ENCODE measurements at places on chromosomes 7 and 10. TPM values are rescaled to one million over a fixed set of nuclear protein-coding genes. Genes with fewer than 3 reads are reported as not detected.

- H3K4me3 ChIP-seq: no peak overlapping the region
- H3K27me3 ChIP-seq: no peaks in the 10 kb centered on the region
- no peaks in the 10 kb centered on the region for H3K4me1 ChIP-seq
- no peak for DNase-seq
- H3K36me3 ChIP-seq: no peaks in the 10 kb centered on the region
Observed at GRCh38 chr7:43569424-43569823, 13.5 kb upstream of the STK17A start.

DNA sequence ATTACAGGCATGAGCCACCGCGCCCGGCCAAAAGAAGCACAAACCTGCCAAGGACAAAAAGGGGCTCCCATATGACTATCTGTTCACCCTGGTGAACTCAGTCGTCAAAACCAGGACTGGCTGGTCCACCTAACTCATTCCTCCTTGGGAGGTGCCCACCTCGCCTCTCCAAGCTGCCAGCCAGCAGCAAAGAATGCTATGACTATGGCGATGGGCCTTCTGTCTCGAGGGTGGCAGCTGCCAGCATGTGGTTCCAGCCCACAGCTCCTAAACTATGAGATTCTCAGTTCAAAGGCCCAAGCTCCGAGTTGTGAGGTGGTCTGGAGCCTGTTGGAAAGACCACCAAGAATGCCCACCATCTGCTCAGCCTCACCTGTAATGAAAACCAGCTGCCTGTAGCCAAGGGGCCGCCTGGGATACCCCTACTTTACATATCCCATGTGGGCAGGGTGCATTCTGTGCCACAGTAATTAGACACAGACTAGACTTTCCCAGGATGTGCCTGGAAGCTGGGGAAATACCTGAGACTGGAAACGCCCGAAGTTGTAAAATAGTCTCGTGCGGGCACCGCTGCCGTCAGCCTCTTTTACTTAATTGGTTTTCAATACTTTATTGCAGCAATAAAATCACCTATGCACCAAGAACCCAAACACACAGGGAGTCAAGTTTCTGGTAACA, 71.1 kb downstream of the ZRANB1 start:
- no peak for DNase-seq
- no peaks in the 10 kb centered on the region for H3K36me3 ChIP-seq
- H3K27me3 ChIP-seq: no peaks in the 10 kb centered on the region
- no peak overlapping the region for H3K27ac ChIP-seq
- H3K4me3 ChIP-seq: no peak overlapping the region

GRCh38 chr10:28891058-28891713, 213.9 kb downstream of the BAMBI start:
- no peak overlapping the region for H3K27ac ChIP-seq
- H3K4me3 ChIP-seq: no peak overlapping the region
- no peak for DNase-seq
- no peaks in the 10 kb centered on the region for H3K36me3 ChIP-seq
- no peaks in the 10 kb centered on the region for H3K27me3 ChIP-seq

- no peak for DNase-seq
- H3K36me3 ChIP-seq: no peaks in the 10 kb centered on the region
- no peak overlapping the region for H3K4me3 ChIP-seq
- no peaks in the 10 kb centered on the region for H3K27me3 ChIP-seq
Observed at GRCh38 chr10:74297389-74298080, 146.5 kb downstream of the ADK start.

DNA sequence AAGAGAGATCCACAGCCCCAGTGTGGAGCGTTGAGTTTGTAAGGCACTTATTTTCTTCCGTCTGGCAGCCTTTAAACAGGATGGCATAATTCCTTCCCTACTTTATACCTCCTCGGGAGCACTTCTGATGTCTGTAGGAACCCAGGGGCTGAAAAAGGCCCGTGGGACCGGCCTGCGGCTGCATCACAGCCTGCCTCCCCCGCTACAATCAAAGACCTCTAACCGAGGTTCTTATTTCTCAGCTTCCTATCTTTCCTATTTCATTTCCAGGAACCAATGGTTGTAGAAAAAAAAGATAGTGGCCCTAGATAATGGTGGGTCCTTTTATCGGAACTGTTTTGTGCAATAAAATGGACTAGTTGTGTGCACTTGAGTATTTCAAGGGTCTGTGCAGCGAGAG, 4.1 kb upstream of the CTBP2 start:
- no peaks in the 10 kb centered on the region for H3K4me1 ChIP-seq
- no peak overlapping the region for H3K4me3 ChIP-seq
- no peaks in the 10 kb centered on the region for H3K36me3 ChIP-seq
- no peak for DNase-seq
- H3K27ac ChIP-seq: no peak overlapping the region

DNA sequence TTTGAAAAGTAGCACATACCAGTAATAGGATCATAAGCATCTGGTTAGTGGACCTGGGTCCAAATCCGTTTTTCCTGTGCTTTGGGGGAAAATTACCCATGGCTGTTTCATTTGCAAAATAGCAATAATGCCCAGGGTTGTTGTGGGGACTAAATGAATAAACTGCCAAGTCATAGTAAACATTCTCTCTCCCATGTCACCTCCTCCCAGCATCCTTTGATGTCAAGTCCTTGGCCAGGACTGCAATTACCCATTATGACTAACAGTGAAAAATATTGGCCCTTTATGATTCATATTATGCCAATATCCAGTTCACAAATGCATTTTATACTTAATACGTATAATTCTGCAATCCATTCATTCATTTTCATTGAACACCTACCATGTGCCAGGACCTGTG, 23.0 kb downstream of the TOMM7 start:
- no peak overlapping the region for H3K27ac ChIP-seq
- H3K27me3 ChIP-seq: no peaks in the 10 kb centered on the region
- H3K4me1 ChIP-seq: no peaks in the 10 kb centered on the region
- H3K36me3 ChIP-seq: no peaks in the 10 kb centered on the region
- no peak overlapping the region for H3K4me3 ChIP-seq
- DNase-seq: no peak

DNA sequence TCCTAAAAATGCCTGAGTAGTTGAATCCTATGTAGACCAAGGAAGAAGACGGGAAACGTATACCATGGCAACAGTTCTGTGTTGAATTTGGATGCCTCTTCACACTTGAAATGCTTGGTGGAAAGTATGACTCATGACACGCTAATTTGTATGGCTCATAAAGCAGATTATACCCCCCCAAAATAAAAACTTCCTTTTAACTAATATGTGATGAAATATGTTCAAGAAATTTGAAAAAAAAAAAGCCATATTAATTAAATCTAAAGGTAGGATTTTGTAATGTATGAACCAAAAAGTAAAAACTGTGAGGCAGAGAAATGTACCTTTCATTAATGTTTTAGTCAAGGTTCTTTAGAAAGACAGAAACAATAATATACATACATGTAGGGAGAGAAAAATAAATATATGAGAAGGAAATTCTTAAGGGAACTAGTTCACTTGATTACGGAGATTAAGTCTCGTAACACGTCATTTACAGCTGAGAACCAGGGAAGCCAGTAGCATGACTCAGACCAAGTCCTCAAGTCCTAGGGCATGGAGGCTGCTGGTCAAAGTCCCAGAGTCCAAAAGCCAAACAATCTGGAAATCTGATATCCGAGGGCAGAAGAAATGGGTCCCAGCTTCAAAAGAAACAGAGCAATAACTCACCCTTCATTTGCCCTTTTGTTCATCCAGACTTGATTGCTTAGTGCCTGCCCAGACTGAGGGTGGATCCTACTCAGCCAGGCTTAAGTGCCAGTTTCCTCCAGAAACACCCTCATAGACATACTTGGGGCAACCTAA, 485.1 kb downstream of the SEMA3D start:
- H3K4me3 ChIP-seq: no peak overlapping the region
- H3K4me1 ChIP-seq: no peaks in the 10 kb centered on the region
- DNase-seq: no peak
- no peaks in the 10 kb centered on the region for H3K36me3 ChIP-seq

DNA sequence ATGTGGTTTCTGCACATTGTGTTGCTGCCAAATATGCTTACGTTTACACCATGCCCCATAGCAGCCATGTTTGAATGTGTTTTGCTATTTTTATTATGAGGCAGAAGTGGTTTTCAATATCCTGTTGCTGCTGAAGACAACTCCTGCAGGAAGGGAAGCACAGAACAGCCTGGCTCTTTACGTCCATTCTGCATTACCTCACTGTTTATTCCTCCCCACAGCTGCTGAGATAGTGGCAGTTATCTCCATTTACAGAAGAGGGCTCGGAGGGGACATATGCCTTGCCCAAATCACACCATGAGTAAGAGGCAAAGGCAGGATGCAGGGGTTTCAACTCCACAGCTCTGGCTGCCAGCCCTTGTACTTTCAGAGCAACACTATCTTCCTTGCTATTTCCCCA, 35.3 kb downstream of the PLPP4 start:
- no peaks in the 10 kb centered on the region for H3K36me3 ChIP-seq
- H3K4me3 ChIP-seq: no peak overlapping the region
- DNase-seq: no peak
- no peaks in the 10 kb centered on the region for H3K27me3 ChIP-seq

GRCh38 chr10:102403115-102403514, 7.6 kb downstream of the NFKB2 start:
- no peaks in the 10 kb centered on the region for H3K27me3 ChIP-seq
- peaks cover 4% of the 10 kb centered on the region for H3K4me1 ChIP-seq
- H3K27ac ChIP-seq: no peak overlapping the region
- DNase-seq: no peak

DNA sequence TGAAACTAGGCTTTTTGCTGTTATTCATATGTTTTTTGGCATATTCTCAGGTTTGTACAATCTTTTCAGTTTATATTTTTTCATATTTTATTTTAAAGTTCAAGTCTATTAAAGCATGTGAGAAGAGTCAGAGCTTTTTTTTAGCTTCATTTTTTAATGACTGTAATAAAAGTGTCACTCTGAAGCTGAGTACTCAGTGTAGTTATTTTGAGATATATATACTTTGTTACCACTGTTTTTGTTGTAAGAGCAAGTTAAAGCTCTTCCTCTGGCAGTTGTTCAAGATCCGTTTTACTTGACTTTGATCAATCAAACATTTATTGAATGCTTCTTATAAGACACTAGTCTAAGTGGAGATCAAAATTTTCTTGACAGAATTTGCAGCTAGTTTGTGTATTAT, 37.5 kb downstream of the CASD1 start:
- H3K4me3 ChIP-seq: no peak overlapping the region
- H3K4me1 ChIP-seq: no peaks in the 10 kb centered on the region
- DNase-seq: no peak
- H3K27me3 ChIP-seq: no peaks in the 10 kb centered on the region
- peaks cover 8% of the 10 kb centered on the region for H3K36me3 ChIP-seq

DNA sequence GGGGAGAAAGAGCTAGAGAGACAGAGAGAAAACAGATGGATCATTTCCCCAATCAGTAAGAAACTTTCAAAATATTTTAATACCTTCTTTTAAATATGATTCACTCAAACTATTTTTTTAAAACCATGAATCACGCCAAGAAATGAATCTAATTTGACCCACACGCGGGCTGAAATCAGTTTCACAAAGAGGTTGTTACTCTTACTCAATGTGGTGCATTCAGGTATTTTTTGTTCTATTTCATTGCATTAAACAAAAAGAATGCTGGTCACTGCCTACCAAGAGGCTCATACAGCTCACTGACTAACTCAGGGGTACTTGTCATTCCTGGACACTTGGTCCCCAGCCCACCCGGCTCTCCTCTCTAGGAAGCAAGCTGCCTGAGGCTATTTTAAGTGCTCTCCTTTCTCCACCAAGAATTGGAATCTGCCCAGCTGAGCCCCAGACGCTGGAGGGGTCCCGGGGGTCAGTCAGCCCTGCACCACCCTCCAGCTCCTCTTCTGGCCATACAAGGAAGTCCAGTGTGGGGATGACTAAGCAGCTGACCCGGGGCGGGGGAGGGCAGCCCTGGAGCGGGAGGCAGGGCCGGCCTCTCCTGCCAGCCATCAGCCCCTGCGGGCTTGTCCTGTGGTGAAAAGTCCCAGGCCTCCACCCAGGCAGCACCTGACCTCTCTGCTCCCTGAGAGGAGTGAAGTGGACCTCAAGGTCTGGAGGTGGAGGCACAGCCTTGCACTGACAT, 21.7 kb upstream of the PFKP start:
- H3K4me1 ChIP-seq: no peaks in the 10 kb centered on the region
- H3K4me3 ChIP-seq: no peak overlapping the region
- no peak for DNase-seq
- no peak overlapping the region for H3K27ac ChIP-seq
- no peaks in the 10 kb centered on the region for H3K27me3 ChIP-seq
- no peaks in the 10 kb centered on the region for H3K36me3 ChIP-seq

The TRIM24 gene
- total RNA-seq: 12.6 TPM

The EIF5AL1 gene
- 0.11 TPM for total RNA-seq

The PGAM2 gene
- total RNA-seq: 1.9 TPM

Measured in Karpas-422 (cell line).